ENCODE measurements at places on chromosomes 7 and 10.

GRCh38 chr10:73099141-73099540 is 2.5 kb upstream of the P4HA1 start:
- DNase-seq: no peak

- DNase-seq: no peak
Observed at GRCh38 chr10:122554131-122555036, 6.2 kb upstream of the DMBT1 start.

DNA sequence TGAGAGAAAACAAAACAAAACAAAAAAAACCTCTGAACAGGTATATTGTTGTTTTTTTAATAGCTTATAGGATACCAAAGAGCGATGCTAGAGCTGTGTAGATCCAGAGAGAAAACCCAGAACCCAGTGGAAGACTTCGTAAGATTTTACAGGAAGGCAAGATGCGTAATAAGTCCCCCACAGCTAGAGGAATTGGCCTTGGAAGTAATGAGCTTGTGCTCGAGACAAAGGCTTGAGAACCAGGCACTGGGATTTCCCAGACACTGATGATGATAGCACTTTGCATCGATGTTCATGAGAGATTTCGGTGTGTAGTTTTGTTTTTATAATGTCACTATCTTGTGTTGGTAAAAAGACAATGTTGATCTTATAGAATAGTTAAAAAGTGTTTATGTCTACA is 821.5 kb upstream of the IGFBP3 start:
- no peak for DNase-seq

DNA sequence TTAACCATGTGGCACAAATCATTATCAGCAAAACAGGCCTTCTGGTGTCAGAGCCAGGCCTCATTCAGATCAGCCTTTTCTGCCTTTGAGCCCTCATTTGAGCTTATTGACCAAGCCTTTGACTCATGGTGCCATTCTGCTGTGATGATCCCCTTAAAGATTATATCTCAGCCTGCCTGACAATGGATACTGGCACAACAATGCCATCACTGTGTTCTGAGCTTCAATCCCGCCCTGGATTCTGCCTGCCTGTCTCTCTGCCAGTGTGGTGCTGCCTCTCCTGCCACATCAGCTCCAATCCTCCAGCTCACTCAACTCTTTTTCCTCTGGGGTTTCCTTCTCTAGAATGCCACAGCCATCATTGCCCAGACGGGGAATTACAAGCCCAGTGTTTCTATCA is 52.6 kb downstream of the SRI start:
- no peak for DNase-seq

DNA sequence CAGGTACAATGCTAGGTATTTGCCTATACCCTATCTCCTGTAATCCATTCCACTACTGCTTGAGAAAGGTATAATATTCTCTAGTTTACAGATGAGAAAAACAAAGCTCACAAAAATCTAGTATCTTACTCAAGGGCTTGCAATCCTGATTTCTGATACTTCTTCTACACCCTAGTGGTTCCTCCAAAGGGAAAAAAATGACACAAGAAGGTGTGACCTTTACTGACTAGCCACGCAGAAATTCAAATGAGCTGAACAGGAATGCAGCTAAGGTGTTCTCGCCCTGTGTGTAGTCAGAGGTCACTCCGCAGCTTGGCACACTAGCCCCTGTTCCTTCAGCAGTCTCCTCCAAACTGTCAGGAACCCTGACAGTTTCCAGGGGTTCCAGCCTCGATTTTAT is 59.5 kb upstream of the TM9SF3 start:
- DNase-seq: no peak

- no peak for DNase-seq
Observed at GRCh38 chr7:101882005-101882421, 64.6 kb downstream of the CUX1 start.

DNA sequence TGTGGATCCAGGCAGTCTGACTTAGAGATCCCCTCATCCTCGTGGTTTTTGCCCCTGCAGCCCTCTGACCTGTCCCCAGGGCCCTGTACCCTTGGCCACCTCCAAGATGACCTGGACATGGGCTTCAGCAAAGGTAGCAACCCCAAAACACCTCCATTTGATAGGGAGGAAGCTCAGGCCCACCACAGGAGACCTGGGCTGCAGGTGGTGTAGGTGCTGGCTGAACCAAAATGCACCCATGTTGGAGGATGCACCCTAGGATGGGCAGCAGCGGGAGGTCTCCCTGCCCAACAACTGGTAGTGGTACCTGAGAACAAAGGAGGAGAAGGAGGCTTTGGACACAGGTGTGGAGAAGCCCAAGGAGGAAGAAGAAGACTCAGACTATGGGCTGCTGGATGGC is 188.7 kb downstream of the ZNF716 start:
- no peak for DNase-seq

DNA sequence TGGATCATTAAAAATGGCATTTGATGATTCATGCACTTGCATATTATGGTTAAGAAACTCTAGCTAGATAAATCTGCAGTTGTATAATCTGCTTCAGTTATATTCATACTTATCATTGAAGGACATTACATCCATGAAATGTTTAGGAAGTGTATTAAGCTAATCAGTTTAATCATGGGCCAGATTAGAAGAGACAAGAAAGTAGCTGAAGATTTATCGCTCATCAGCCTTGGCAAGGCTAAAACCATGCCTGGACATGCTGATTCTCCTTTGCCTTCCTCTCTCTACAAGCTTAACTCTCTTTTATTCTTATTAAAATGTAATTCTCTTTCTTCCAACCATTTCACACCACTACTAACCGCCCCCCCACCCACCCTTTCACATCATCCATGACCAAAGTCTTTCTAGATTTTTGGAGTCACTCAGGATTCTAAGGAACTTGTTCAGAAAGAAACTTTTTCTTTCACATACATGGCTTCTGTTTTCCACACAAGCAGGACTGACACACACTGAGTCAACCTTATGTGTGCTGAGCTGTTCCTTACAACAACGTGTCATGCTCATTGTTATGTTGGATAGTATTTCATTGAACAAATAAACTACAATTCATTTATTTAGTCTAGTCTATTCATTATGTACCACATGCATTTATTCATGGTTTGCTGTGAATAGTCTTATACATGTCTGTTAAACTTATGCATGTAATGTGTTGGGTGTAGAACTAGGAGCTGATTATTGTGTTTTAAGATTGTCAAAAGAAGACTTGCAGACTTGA is 227.3 kb upstream of the SP8 start:
- no peak for DNase-seq

DNA sequence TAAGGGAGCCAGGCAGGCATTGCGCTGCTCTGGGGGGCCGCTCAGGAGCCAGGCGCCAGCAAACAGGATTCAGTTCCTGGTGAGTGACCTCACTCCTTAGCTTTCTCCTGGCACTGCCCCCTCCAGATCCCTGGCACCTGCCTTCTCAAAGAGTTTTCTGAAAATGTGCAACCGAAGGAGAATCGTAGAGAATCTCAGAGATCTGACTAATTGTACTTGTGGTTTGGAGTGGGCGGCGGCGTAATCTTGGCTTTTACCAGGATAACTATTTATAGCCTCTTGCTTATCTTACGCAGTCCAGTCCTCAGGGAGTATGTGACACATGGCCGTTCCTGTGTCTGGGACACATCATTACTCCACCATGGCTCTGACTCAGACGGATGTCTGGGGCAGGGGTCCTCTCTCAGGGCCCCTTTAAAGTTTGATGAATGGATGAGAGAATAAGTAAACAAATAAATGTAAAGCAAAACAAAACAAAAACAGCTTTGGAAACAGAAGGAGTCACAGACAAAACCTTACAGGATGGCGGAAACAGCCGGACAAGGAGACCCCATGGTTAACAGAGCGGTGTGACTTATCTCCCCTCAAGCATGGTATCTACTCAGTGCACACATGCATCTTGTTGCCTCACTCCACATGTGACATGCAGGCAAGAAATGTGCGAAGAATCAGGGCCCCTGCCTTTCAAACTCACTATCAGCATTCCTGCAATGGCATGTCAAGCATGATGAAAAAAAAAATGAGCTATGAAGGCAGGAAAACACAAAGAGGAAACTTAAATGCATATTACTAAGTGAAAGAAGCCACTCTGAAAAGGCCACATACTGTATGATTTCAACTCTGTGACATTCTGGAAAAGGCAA is 99.7 kb downstream of the TNS3 start:
- DNase-seq: peak; percentile 78

GRCh38 chr10:97598407-97599271 is 9.1 kb downstream of the C10orf62 start:
- DNase-seq: no peak

GRCh38 chr10:48498940-48499510 is 105.8 kb downstream of the ARHGAP22 start:
- no peak for DNase-seq

GRCh38 chr10:94294168-94294567 is 68.6 kb downstream of the NOC3L start:
- no peak for DNase-seq

DNA sequence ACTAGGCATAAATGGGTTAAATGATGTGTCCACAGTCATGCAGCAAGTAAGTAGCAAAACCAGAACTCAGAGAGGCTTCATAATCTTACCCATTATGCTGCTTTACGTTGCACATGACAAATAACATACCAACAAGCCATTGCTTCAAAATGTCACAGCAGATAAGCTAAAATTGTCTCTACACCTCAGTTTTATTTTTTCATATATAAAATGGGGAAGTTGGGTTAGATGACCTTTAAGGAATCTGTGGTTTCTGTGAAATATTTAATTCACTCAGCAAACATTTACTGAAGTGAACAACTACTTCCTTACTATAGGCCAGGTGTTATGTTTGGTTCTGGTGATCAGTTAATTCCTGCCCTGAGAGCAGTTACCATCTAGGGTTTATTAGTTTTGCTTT is 2.2 kb upstream of the ASCC1 start:
- no peak for DNase-seq

GRCh38 chr7:99010281-99010680 is 131.9 kb downstream of the TRRAP start:
- DNase-seq: no peak

DNA sequence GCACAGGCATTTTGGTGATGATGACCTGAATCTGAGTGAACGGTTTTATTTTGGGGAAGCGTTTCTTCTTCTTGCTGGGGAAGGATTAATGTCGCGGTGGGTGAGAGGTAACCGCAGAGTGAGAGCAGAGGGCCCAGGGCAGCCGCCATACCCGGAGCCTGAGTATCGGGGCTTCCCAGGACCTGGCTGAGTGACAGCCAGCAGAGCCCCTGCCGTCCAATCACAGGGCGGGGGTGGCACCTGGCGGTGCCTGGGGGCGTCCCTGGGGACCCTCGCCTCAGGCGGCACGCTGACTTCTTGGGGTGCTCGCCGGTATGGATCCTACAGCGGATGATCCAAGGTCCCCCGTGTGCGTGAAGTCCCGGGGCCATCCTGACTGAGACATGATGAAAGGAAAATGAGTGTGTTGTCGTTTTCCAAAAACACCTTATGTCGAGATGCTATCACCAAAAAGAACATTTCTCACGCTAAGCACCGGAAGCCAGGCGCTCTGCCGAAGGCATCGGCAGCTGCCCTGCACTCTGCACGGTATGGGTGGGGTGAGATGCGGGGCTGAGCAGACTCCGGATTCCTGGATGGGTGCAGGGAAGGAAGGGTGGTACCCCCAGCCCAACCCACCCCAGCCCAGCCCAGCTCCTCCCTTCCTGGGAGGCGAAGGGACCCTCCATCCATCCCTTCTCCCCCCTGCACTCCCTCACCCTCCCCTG is 227.9 kb upstream of the SHH start:
- DNase-seq: no peak

- no peak for DNase-seq
Observed at GRCh38 chr10:29922892-29923291, 136.5 kb downstream of the JCAD start.

GRCh38 chr7:77537136-77537777 is at the start of gene PTPN12:
Gene PTPN12 (plus strand): TSS chr7:77537295. CDS start chr7:77537547, 252 bp downstream.
- DNase-seq: peak; percentile 59

GRCh38 chr7:120856198-120856597 is 1.7 kb downstream of the TSPAN12 start:
- no peak for DNase-seq

- DNase-seq: peak; percentile 29
Observed at GRCh38 chr7:50595491-50596102, 30.4 kb upstream of the DDC start.

Data from SK-N-DZ (cell line).